Progenitor cell of endocrine pancreas (in vitro differentiated cells): ENCODE measurements at places on chromosomes 12 and 14. TPM values are rescaled to one million over a fixed set of nuclear protein-coding genes. Genes with fewer than 3 reads are reported as not detected.

Gene SLC5A8
- 0.12 TPM in 1 of 2 replicates, not detected in the other for total RNA-seq

Gene NANOG
- total RNA-seq: 0.64 and 0.74 TPM in 2 replicates

GRCh38 chr14:99707420-99707819 lies 23.3 kb downstream of the CYP46A1 start:
- no peak overlapping the region for H3K4me3 ChIP-seq
- no peaks in the 10 kb centered on the region for H3K27me3 ChIP-seq
- no peak overlapping the region for H3K27ac ChIP-seq

DNA sequence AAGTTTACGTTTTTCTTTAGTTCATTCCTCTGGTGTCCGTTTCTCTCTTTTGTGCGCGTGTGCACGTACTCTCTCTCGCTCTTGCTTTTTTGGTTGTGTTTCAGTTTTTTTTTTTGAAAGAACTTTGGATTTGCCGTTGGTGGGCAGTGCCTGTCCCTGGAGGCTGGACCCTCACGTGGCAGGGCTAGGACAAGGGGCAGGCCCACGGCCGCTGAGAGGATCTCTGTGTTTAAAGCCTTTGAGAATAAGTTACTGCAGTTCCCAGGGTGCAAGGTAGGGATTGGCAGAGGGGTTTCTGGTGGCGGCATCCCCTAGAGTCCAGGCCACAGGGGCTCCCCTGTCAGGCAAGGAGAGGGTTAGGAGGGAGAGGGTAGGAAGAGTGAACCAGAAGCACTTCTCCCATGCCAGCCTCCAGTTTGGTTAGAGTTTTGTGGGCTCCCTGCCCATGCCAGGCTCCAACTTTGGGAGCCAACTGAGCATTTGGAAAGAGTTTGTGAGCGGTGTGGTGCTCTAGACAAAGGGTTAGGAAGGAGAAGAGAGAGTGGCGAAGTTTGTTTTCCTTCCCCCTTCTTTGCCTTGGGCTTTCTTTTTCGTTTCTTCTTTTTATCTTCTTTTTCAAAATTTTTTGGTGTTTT lies 30.5 kb downstream of the ZFHX2 start:
- H3K27me3 ChIP-seq: no peaks in the 10 kb centered on the region
- DNase-seq: no peak
- H3K4me3 ChIP-seq: no peak overlapping the region
- peaks cover 4% of the 10 kb centered on the region for H3K36me3 ChIP-seq

GRCh38 chr14:74083784-74084276 lies 423 bp downstream of the ALDH6A1 start:
- no peaks in the 10 kb centered on the region for H3K27me3 ChIP-seq
- no peaks in the 10 kb centered on the region for H3K36me3 ChIP-seq

GRCh38 chr12:104498211-104498801 lies 41.6 kb downstream of the CHST11 start:
- H3K27ac ChIP-seq: no peak overlapping the region
- no peaks in the 10 kb centered on the region for H3K36me3 ChIP-seq
- no peak overlapping the region for H3K4me3 ChIP-seq
- no peak for DNase-seq
- H3K4me1 ChIP-seq: no peaks in the 10 kb centered on the region

- peaks cover 3% of the 10 kb centered on the region for H3K27me3 ChIP-seq
- no peaks in the 10 kb centered on the region for H3K4me1 ChIP-seq
- H3K4me3 ChIP-seq: no peak overlapping the region
- no peak overlapping the region for H3K27ac ChIP-seq
- H3K36me3 ChIP-seq: no peaks in the 10 kb centered on the region
These were observed 19.6 kb downstream of the RMST start for GRCh38 chr12:97482143-97482693.

GRCh38 chr12:128844031-128844635 lies 9.1 kb upstream of the GLT1D1 start:
- H3K36me3 ChIP-seq: no peaks in the 10 kb centered on the region
- H3K4me3 ChIP-seq: no peak overlapping the region
- DNase-seq: no peak
- H3K27me3 ChIP-seq: peaks cover 3% of the 10 kb centered on the region
- no peaks in the 10 kb centered on the region for H3K4me1 ChIP-seq

GRCh38 chr14:84674636-84675035 lies 855.3 kb upstream of the FLRT2 start:
- no peaks in the 10 kb centered on the region for H3K27me3 ChIP-seq
- H3K4me1 ChIP-seq: peaks cover 11% of the 10 kb centered on the region
- H3K36me3 ChIP-seq: no peaks in the 10 kb centered on the region
- H3K4me3 ChIP-seq: no peak overlapping the region
- no peak for DNase-seq
- H3K27ac ChIP-seq: no peak overlapping the region

Gene ENDOU
- not detected in 2 replicates for total RNA-seq

GRCh38 chr14:98937712-98938505 lies 334.1 kb downstream of the BCL11B start:
- peaks cover 42% of the 10 kb centered on the region for H3K27me3 ChIP-seq
- DNase-seq: no peak
- no peaks in the 10 kb centered on the region for H3K4me1 ChIP-seq
- H3K27ac ChIP-seq: no peak overlapping the region
- H3K4me3 ChIP-seq: no peak overlapping the region

DNA sequence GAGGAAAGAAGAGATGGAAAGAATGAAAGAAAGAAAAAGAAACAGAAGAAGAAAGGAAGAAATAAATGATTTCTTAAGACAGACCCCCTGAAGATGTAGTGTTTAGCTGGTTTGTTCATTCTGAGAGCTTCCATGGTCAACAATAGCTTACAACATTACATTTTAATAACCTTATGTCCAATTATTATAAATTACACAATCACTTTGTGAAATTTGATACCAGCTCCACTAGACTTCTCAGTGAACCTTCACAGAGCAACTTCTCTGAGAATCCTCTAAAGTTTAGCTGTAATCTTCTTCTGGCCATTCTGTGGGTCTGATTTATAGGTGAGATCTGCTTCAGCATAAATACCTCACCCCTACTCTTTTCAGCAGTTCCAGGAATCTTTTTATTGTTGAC lies 27.9 kb downstream of the SIX1 start:
- no peaks in the 10 kb centered on the region for H3K27me3 ChIP-seq
- H3K4me1 ChIP-seq: peaks cover 37% of the 10 kb centered on the region
- DNase-seq: no peak
- H3K4me3 ChIP-seq: no peak overlapping the region

Gene SLCO1B1
- 0.17 and 0.69 TPM in 2 replicates for total RNA-seq
